ENCODE measurements at places on chromosomes 7 and 10.

GRCh38 chr10:110163192-110163773 is 44.1 kb upstream of the MXI1 start:
- no peak for DNase-seq

DNA sequence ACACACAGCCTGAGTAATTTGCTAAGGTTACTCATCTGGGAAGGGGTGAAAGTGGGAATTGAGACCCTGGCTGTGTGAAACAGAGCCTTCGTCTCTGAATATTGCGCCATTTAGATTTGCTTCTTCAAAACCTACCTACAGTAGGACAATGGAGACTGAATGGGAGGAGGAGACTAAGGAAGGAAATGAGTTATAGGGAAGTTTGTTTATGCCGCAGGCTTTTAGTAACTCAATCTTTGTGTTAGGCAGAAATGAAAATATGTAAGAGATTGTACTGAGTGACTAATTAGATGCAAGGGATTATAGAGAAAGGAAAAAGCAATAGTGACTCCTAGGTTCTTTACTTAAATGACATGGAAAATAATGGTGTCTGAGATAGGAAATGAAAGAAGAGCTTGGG is 80.2 kb downstream of the KCND2 start:
- no peak for DNase-seq

GRCh38 chr7:47576031-47576865 is 5.7 kb downstream of the TNS3 start:
- peak; percentile 71 for DNase-seq

DNA sequence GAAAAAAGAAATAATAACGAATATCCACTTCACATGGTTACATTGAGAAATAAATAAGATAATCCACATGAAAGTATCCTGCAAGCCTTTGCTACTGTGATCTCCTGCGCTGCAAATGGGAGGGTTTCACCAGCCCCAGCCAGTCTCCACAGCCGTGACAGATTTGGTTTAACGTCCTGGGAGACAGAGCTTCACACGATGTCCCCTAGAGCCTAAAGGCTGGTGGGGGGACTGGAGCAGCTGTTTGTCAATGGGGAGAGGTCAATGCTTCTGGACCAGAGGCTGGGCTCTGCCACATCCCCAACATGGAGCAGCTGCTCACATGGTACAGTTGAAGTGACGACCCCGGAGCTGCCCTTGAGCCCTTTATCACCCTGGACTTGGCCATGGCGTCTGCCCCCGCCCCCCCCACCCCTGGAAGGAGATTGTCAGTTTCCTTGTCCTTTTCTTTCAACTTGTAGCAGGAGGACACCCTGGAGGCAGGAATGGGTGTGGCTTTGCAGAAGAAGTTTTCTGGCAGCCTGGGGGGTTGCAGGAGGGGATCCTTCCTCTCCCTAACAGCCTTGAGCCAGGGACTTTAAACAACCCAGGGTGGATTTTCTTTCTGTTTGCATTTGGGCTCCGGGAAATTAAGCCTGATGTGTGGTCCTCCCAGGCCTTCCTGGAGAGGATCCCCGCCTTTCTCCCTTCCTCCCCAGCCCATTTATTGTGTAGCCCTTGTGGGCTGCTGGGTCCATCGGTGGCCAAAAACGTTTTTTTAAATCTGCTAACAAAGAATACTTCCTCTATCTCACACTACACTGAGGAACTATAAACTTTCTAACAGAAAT is 37.0 kb upstream of the MXI1 start:
- no peak for DNase-seq

GRCh38 chr7:87369216-87369615 is 23.8 kb downstream of the CROT start:
- no peak for DNase-seq

GRCh38 chr7:105521027-105521716 is 899 bp downstream of the PUS7 start:
- no peak for DNase-seq

DNA sequence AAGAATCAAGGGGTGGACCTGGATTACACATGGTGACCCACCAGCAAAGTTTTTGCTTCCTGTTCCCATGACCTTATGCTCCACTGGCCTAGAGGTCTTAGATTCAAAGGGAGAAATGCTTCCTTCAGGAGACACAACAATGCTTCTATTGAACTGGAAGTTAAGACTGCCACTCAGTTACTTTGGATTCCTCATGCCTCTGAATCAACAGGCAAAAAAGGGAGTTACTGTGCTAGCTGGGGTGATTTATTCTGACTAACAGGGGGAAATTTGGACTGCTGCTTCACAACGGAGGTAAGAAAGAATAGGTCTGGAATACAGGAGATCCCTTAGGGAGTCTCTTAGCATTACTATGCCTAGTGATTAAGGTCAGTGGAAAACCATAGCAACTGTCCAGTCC is 10.3 kb downstream of the TMEM229A start:
- DNase-seq = no peak

GRCh38 chr7:141715018-141715417 is 6.9 kb downstream of the WEE2 start:
- DNase-seq = no peak

DNA sequence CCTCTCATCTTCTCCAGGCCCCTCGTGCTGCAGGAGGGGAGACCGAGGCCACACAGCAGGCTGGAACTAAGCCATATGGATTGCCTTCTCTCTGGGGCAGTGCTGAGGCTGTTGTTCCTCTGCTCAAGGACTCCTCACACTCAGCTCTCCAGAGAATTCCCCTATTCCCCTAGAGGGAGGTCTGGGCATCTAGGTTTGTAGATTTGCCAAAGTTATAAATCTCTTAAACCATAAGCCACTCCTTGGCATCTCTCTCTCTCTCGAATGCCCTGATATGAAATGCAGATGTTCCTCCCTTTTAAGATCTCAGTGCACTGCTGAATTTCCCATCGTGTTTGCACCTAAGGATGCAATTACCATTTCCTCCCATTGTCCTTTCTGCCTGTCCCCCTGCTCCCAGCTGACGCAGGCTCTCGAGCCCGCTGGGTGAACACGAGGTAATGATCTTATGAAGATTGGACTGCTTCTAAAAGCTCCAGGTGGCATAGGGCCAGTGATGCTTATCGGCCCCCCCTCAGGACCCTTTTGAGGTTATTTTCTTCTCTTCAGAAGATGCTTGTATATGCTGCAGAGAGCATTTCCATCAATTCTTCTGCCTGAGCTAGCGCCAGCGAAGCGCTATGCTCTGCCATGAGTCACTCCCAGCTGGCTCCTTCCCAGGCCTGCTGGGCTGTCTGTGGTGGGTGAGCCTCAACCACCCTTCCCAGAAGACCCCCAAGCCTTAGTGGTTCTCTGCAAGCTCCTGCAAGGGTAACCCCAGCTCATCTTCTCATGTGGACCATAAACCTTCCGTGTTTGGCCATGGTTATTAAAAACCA is 41.6 kb upstream of the AQP1 start:
- no peak for DNase-seq

GRCh38 chr7:68730194-68730593 is 868.1 kb upstream of the AUTS2 start:
- no peak for DNase-seq

GRCh38 chr7:37234928-37235327 is 213.7 kb downstream of the ELMO1 start:
- DNase-seq = no peak

GRCh38 chr10:113987805-113988204 is 55.9 kb upstream of the ADRB1 start:
- DNase-seq = no peak

GRCh38 chr10:79189181-79189580 is 120.4 kb downstream of the ZMIZ1 start:
- no peak for DNase-seq

GRCh38 chr10:124640538-124641231 is 103.5 kb downstream of the FAM53B start:
- no peak for DNase-seq

DNA sequence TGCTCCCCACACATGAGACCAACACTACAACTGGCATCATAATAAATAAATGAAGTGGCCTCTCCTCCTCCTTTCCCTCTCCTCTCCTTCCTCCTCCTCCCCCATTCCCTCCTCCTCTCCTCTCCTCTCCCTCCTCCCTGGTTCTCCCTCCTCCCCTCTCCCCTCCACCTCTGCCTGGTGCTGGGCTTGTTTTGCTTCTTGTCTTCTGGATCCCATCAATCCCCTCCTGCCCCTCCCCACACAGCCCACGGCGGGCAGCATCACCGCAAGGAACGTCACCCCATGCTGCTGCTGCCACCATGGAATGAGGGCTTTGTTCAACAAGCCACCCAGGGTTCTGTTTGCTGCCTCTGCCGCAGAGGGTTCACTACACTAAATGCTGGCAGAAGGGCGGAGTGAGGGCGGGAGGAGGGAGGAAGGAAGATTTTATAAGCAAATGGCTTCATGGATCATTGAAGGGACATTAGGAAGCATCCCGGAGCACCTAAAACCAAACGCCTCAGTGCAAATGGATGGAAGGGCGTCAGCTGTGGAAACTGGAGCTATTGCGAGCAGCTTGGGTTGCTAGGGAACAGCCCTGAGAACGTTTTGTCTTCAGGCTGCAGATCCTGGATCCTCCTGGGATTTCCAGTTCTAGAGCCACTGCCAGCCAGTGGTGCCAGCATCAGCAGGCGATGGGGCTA is 379.7 kb upstream of the ZMIZ1 start:
- no peak for DNase-seq

GRCh38 chr10:116184512-116184794 is 88.6 kb downstream of the GFRA1 start:
- no peak for DNase-seq

DNA sequence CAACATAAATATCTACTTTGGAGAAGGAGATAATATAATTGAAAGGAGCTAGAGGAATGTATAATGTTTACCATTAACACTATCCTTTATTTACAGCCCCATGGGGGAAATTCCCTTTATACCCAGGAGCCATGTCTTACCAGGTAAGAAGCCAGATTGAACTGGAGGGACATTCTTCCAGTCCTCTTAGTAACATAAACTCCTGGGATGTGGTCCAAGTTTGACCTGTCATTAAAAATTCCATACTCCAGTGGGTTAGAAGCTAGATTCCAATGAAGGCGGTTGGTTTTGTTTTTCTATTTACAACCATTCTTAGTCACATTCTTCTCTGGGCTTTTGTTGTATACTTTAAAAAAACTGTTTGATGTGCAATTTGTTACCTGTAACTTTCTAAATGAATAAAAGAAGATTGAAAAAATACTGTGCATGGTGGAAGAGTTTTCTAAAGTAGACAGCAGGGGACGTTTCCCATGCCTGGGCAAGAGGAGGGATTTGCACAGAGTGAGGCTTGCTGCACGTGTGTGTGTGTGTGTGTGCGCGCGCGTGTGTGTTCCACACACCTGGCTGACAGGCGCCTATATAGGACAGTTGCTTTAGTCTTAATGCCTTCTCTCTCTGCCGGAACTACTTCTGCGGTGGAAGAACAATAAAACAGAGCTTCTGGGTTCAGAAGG is 2.0 kb downstream of the PLCE1 start:
- no peak for DNase-seq

- no peak for DNase-seq
These were observed 42.3 kb downstream of the BRI3 start for GRCh38 chr7:98323597-98324322.

DNA sequence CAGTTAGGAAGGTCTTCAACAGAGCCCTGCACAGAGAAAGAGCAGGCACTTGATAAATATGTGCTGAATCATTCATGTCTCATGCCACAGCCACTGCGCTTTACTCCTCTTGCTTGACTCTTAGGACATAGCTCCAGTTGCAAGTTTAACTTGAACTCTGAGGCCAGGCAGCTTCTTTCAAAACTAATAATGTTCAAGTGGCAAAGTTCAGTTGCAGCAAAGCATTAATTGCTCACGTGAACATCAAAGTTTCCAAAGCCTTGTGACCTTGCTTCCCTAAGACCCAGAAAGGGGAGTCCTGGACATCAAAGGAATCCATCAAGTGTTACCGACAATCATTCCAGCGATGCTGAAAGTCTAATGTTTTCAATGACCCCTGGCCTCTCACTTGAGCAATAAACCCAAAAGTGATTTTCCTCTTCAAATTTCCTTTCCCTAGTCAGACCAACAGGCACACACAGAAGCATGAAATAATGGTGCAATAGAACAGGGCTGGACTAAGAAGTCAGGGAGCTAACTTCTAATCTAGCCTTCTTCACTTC is 21.8 kb upstream of the TECTB start:
- no peak for DNase-seq

GRCh38 chr7:1024331-1024841 is 20.0 kb upstream of the GPR146 start:
- no peak for DNase-seq

GRCh38 chr7:105841866-105842265 is 34.5 kb downstream of the ATXN7L1 start:
- DNase-seq = no peak

DNA sequence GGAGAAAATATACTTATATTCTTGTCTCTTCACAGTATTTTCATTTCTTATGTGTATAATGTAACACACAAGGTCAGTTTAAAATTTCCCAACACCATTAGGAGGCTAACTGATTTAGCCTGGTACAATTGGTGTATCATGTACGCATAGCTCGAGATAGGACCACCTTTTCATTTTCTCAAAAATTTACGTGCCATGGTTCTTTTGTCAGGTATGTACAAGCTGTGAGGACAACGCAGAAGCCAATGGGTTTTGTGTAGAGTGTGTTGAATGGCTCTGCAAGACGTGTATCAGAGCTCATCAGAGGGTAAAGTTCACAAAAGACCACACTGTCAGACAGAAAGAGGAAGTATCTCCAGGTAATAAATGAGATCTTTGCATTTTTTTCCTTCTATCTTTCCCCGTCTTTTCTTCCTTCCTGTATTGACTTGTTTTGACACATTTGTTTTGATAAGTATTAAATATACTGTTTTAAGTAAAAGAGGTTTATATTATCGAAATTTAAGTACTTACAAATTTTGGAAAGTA is 55.0 kb downstream of the TRIM24 start:
- no peak for DNase-seq

GRCh38 chr7:44727158-44727936 is 21.3 kb upstream of the ZMIZ2 start:
- DNase-seq = peak; percentile 80

- DNase-seq = no peak
These were observed 888 bp downstream of the SLC18A2 start for GRCh38 chr10:117241541-117242462.

DNA sequence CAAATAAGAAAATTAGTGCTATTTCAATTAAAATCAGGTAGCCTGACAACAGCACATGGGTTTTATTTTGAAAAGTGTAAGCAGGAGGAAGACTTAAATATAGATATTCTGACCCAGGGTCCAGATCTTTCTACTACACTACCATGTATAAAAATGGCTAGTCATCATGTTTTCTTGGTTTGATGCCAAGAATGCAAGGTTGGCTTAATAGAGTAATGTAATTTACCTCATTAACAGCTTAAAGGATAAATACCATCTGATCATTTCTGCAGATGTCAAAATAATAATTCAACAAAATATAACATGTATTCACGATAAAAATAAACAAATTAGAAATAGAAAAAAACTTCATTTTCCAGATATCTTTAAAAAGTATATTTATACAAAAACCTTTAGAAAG is 39.4 kb downstream of the FRMD4A start:
- DNase-seq = no peak

DNA sequence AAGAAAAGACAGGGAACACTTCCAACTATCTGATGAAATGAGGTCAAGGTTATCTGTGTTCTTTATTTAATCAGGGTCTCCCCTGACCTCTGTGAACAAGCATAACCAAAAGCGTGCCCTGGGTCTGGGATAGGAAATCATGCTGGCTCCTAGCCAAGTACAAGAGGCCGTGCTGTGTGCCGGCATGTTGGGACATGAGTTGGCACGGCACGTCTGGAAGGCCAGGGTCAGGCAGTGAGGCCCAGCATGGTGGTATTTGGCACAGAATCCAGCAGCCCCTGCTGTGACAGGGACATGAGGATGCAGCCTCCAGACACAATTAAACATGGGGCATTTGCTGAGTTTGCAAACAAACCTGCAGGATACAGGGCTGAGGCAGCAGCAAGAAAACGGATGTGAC is 320.4 kb downstream of the PLXNA4 start:
- no peak for DNase-seq

- no peak for DNase-seq
These were observed 188.3 kb downstream of the IMMP2L start for GRCh38 chr7:111374027-111374426.

Data from fibroblast of skin of left biceps (primary cell).